ENCODE measurements at places on chromosomes 6 and 20.

- DNase-seq, result no peak
Measured at GRCh38 chr6:96899019-96899418, 1.3 kb upstream of the NDUFAF4 start.

GRCh38 chr6:33915134-33915533 lies 111.3 kb upstream of the MLN start:
- DNase-seq, result no peak

GRCh38 chr6:27693766-27694546 lies 218.2 kb downstream of the OR2B2 start:
- no peak for DNase-seq

DNA sequence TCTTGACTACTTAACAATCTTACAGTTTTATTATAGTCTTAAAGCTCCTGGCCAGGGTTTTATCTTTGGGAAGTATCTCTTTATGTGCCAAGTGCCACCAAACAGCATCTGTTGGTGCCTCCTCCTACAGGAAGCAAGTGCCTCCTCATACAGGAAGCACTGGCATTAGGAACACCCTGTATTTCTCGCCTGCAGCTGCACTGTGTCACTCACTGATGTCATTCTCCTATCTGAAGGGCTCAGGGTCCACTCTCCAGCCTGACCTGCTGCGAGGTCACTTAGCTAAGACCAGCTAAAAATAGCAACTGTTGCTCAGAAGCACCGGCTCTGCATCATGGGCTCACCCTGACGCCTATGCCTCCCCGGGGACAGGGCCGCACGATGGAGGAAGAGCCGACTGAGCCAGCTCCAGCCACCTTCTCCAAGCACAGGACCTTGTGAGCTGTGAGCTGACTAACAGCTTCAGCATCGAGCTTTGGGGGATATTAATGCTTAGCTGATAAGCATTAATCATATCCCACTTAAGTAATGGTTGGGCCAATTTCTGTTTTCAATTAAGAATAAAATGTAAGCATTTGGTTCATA lies 66.3 kb upstream of the CD93 start:
- peak; percentile 59 for DNase-seq

- DNase-seq, result no peak
Measured at GRCh38 chr6:149885888-149886287, 12.0 kb downstream of the RAET1E start.

DNA sequence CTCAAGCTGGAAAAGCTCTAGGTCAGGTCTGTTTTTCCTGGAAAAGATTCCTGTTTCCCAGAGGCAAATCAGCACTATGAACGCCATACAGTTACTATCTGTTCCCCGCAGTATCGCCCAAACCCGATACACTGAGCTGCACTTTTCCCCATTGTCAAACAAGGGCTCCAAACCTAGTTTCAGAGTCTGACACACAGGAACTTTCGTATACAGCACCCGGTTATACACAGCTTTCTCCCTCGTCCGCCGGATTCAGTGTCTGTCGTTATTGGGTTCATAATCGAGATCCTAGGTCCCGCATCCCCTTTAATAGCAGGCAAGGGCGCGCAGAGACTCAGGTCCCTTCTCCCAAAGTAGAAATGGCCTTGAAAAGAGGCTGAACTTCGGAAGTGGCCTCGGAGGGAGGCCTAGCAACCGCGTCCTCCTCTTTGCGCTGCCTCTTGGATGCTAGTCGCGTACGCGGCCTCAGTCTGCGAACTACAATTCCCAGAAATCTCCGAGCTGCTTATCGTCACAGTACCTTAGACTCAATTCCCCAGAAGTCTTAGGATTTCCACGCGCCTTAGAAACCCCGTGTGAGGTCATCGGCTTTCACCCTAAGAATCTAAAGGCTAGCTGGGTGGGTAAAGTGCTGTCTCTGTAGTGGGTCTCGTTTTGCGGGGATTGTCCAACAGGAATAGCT lies 34.2 kb downstream of the ZNF391 start:
- DNase-seq, result no peak

GRCh38 chr6:29953686-29954085 lies 11.4 kb downstream of the HLA-A start:
- no peak for DNase-seq

DNA sequence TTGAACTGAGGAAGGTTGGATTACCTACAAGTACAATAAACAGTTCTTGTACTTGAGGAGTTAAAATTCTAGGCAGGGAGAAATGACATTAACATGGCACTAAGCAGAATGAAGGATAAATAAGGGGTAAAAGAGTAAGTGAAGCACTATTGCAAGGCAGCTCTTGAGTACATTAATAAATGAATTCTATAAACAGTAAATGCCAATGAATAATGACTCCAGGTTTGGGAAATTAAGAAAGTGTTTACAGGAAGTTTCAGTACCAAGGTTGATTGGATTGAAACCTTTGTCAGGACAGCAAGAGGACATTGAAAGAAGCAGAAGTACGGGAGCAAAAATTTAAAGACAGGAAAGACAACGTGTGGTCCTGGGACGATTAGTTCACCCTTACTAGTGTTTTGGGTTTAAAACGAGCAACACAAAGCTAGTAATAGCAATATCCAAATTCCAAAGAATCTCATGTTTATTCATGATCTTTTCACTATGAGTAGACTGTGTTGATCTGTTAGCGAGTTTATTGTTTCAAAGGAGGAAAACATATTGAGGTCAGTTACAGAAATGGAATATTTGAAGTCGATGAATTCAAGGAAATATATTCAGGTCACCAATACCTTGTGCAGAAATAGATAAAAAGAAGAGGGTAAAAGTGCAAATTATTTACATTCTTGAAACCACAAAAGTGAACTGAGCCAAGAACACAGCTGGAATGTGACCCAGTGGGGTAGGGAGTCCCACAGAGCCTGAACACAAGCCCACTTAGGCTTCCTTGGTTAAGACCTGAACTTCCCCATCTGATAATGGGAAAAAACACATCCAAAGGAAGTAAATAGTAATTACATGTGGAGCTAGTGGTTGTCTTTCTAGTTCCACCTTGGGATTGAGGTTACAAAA lies 80.8 kb downstream of the MKKS start:
- no peak for DNase-seq

DNA sequence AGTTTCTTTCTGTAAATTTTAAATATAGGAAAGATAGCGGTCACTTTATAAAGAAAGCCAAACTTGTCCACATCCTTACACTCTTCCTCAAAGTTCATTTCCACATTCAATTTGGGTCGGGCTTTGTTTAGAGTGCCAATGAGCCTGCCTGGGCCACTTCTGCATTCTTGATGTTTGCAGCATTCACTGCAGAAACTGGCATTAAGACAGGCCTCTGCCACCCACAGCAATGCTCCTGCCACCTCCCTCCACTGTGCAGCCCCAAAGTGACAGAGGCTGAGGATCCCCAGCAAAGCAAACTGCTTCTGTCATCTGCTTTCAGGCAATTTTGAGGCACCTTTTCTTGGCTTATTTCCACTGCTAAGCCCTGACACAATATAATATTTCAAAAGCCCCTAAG lies 61.2 kb downstream of the TNFAIP3 start:
- no peak for DNase-seq

DNA sequence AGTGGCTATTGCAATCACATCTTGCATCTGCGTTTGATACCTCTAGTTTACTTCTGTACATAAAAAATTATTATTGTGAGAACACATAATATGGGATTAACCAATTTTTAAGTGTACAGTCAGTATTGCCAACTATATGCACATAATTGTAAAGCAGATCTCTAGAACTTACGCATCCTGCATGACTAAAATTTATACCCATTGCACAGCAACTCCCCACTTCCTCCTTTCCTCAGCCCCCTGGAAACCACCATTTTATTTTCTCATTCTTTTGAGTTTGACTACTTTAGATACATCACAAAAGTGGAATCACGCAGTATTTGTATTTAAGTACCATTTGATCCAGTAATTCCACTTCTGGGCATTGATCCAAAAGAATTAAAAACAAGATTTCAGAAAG lies 19.3 kb upstream of the OPN5 start:
- DNase-seq, result peak; percentile 81

DNA sequence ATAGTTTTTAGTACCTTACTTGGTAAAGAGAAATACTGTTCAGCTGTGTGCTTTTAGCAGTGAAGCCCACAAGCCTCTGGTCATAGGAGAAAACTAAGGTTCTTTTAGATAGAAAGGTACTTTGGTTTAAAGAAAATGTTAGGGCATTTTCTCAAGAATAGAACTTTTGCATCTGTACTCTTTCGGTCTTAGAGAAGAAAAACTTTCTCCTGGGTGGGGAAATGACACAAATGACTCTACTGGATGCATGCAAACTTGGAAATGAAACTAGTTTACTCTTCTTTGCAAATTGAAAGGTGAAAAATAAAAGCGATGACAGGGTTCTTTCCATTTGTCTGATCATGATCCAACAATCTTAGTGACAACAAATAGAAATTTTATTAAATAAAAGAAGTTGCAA lies 2.1 kb upstream of the TMEM217 start:
- no peak for DNase-seq

- DNase-seq, result no peak
Measured at GRCh38 chr6:107821591-107821990, 2.5 kb downstream of the SCML4 start.

DNA sequence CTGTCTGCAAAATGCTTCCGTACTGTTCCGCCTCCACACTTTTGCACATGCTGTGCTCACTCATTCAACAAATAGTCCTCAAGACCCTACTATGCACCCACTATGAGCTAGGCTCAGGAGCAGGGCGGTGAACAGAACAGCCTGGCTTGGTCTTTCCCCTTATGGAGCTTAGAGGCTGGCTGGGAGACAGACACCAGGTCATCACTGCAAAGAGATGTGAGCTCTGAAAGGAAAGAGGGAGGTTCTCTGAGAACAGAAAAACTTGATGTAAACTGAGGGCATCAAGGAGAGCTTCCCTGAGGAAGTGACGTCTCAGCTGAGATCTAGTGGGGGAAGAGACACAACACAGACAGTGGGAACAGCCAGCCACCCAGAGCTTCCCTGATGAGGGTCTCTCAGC lies 31.0 kb upstream of the TGM2 start:
- no peak for DNase-seq

- no peak for DNase-seq
Measured at GRCh38 chr6:118535176-118535844, 12.8 kb upstream of the PLN start.

GRCh38 chr6:5679270-5679669 lies 327.5 kb downstream of the NRN1 start:
- DNase-seq, result no peak

DNA sequence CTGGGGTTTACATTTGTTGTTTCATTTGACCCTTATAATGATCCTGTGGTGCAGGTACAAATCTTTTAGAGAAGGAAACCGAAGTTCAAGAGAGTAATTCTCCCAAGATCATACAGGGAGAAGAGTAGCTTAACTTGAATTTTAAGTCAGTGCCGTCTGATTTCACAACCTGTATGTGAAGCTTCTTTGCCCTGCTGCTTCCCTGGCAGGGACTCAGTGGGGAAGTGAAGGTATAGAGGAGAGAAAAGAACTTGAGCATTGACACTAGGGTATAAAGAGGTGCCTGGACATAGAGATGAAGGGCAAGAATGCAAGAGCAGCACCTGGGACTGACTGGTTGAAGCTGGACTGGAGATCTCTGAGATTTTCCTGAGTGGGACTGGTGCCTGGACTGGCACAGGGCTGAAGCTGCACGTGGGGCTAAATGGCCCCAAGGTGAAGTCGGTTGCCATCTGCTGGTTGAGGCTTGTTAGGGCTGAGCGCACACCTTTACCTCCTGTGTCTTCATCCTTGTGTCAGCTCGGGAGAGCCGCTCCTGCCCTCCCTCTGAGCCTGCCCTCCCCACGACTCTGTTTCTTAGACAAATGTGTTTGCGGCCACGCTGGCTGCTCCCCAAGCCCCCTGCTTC lies 41.8 kb downstream of the FARS2 start:
- DNase-seq, result no peak

GRCh38 chr20:11626551-11626950 lies 291.1 kb upstream of the BTBD3 start:
- DNase-seq, result no peak

DNA sequence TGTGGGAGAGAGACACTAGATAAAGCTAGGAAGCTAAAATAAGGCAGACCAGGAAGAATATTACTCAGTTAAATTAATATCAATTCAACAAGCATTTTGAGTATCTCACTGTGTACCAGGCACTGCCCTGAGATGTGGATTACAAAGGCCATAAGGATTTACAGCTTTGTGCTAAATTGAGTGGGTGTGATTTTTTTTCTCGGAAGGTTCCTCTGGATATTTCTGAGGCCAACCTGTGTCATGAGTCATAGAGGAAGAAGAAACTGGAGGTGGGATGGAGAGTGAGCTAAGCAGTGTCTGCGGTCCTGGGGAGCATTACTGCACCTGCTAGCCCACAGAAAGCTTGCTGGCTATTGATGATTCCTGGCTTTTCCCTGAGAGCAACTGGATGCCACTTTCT lies 135.2 kb downstream of the RFPL4B start:
- DNase-seq, result peak; percentile 71

DNA sequence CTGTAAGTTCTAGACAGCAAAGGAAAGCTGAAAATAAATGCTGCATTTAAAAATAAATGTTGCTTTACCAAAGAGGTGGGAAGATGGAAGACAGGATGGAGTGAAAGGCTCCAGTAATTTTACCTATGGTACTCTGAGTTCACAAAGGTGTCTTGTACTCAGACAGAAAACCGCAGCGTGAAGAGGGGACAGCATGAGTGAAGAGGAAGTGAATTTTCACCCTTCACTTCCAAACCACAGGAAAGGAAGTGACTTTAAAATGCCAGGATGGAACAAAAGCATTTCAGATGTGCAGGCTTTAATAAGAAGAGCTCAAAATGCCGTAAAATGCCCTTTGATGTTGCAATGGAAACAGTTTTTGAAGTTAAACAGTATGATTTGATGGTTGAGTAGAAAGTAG lies 91.2 kb upstream of the TINAG start:
- no peak for DNase-seq

GRCh38 chr20:51691703-51692102 lies 76.5 kb downstream of the ATP9A start:
- no peak for DNase-seq

- no peak for DNase-seq
Measured at GRCh38 chr20:10466855-10467254, 31.8 kb downstream of the SLX4IP start.

- no peak for DNase-seq
Measured at GRCh38 chr6:30493643-30494250, 4.4 kb downstream of the HLA-E start.

- no peak for DNase-seq
Measured at GRCh38 chr6:48134246-48134645, 23.2 kb upstream of the PTCHD4 start.

DNA sequence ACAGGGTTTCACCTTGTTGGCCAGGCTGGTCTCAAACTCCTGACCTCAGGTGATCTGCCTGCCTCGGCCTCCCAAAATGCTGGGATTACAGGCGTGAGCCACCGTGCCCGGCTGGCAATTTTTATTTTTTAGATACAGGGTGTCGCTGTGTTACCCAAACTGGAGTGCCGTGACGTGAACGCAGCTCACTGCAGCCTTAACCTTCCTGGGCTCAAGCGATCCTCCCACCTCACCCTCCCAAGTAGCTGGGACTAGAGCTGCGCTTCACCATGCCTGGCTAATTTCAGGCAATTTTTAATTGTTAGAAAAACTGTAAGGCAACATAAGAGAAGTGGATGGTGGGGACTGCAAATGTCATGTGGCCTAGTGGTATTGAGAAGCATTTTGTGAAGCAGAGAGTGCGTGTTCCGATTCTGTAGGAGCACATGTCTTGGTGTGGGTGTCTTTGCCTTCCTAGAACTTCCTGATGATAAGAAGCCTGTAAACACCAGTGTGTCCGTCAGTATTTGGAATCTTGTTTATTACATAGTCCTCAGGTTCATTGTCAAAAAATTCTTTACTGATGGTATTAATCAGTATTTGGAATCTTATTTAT lies 18.0 kb downstream of the JARID2 start:
- no peak for DNase-seq

GRCh38 chr6:80939898-80940297 lies 812.6 kb downstream of the TENT5A start:
- DNase-seq, result no peak

GRCh38 chr20:4856022-4856755 lies 134.5 kb downstream of the PRND start:
- no peak for DNase-seq
